ENCODE measurements at places on chromosomes 2 and 18.

DNA sequence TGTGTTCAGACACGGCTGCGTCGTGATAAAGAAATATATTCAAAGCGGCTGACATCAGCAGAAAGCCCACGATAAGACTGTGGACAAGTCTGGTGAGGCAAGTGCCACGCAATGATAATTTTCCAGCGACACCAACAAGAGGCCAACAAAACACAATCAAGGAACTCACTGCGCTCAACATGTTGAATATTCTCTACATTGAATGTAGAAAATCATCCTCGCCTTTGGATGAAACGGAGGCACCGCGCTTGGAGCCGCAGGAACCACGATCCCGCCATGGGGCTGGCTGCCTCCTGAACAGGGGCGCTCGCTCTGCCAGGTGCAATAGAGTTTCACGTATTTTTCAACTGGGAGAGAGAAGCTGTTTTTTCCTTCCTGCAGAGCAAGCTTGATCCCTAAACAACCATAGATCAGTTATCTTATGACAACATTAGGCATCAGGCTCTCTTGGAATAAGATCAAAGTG is 220.3 kb downstream of the ATAD2B start:
- DNase-seq = no peak

DNA sequence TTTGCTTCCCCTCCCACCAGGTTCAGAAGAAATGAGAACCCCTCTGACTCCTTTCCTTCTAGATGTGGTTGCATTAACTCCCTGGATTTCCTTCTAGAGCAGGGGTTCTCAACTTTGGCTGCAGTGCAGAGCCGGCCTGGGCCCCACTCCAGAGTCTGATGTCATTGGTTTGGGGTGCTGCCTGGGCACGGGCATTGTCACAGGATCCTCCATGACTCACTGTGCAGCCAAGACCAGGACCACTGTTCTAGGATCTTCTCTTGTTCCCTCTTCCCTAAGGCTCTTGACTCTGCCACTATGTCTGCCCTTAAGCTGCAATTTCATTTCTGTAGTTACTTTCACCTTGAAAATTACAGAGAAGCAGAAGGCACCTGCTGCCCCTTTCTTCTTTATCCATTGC is 31.8 kb downstream of the TBC1D8 start:
- DNase-seq = no peak

DNA sequence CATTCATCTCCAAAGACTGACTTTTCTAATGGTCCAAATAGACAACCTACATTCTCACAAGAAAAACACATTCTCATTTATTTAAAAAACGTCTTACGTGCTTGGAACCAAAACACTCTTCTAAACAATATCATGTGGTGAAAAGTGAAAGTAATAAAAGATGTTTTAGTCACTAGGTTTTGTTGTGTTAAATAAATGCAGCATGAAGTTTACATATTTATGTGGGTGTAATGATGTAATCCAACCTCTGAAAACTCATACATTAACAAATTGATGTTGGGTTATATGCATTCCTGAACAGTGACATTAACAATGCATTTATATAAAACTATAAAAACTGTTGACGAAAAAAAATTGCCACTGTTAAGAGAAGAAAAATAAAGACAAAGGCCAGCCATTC is 55.1 kb upstream of the ACVR2A start:
- no peak for DNase-seq

GRCh38 chr2:192953116-192953515 is 758.4 kb upstream of the TMEFF2 start:
- DNase-seq = no peak

DNA sequence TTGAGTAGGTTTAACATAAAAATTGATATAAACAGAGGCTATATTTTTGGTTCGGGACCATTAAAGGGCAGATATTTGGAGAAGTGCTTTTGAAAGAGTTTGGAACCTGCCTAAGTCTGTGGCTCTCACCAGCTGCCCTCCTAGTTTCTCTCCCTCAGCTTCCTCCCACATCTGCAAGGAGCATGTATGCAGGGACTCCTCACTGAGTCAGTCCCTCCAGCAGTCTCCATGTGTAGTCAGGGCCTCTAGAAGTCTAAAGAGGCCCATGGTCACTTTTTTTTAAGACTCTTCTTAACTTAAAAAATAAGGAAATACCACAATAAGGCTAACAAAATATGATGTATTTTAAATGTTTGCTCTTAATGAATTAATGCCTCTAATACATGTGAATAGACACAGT is 220.0 kb upstream of the TANK start:
- no peak for DNase-seq

- DNase-seq = no peak
Measured at GRCh38 chr2:1791006-1791605, 46.8 kb upstream of the PXDN start.

DNA sequence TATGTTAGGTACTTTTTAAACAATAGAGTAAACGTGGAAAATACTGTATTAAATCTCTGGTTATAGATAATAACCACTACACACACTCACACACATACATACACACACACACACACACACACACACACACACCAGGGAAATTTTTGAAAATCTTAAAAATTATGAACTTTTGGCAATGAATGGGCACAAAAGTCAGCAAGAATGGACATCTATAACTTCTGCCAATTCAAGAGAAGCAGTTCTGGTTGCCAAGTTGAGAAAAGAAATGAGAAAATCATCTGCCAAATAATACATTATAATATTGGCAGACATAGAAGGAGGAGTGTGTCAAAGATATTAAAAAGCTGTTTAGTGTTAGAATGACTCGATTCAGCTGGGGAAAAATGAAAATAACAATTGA is 42.9 kb upstream of the TMEM178A start:
- DNase-seq = no peak

Data from progenitor cell of endocrine pancreas (in vitro differentiated cells).